ENCODE measurements at places on chromosomes 13 and 19.

DNA sequence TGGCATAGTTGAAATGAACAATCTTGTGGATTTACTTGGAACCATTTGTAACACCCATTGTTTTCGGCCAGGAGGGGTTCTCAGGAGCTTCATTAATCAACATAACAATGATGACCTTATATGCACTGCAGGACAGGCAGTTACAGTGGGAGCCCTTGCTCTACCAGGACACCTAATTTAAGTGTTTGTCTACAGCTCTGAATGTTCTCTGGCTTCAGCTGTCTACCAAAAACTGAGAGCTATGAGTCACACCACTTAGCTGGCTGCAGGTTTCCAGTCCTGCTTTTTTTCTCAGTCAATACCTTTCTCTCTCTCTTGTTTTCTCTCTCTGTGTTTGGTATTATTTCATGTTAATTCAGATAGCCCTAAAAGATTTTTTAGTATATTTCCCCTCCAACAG is 105.4 kb upstream of the MBNL2 start:
- DNase-seq = no peak

GRCh38 chr13:108102771-108103170 is 112.6 kb downstream of the LIG4 start:
- no peak for DNase-seq

GRCh38 chr13:46490129-46490528 is 62.8 kb upstream of the LRCH1 start:
- DNase-seq = no peak

DNA sequence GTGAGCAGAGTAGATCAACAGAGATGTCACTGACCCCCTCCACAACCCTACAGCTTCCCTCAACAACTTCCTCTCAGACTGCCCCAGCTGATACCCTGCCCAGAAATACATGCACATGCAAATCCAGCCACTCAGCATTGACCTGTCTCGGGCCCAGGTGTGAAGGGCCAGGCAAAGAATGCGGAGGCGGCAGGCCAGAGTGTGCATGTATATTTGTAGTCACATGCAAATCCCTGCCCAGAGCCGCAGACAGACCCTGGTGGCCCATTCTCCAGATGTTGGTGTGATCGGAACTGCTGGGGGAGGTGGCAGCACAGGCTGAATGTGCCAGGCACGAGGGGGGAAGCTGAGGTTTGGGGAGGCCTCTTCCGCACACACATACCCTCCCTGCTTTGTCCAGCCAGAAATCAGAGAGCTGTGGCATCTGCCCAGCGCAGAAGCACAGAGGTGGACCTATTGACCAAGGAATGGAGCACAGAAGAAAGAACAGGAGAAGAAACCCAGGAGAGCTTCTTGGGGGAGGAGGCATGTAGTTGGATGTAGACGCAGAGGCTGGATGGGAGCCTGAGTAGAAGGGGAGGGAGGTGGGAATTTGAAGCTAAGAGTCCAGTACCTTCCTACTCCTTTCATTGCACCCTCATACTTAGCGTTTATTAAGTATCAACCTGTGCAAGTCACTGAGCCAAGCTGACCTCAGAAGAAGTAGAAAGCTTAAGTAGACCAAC is 14.4 kb downstream of the MEF2B start:
- DNase-seq = no peak

- DNase-seq = no peak
Observed at GRCh38 chr13:28245465-28245864, 107.1 kb downstream of the PAN3 start.

DNA sequence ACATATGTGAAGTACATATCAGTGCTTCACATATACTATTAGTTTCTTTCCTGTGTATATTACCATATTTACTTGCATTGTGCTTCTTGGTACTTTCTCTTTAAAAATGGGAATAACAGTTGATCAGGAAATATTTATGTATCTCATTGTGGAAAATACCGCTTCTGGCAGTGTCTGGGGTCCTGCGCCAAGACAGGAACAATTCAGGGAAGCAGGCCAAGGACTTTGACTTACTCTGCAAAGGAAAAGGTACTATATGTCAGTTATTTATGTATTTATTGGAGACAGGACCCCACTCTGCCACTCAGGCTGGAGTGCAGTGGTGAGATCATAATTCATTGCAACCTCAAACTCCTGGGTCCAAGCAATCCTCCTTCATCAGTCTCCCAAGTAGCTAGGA is 57.7 kb upstream of the NBEA start:
- DNase-seq = no peak

GRCh38 chr13:104648291-104648690 is 1582.1 kb upstream of the SLC10A2 start:
- no peak for DNase-seq

GRCh38 chr13:35888457-35888883 is 242.7 kb downstream of the DCLK1 start:
- no peak for DNase-seq

GRCh38 chr13:29743201-29743786 is 107.1 kb downstream of the UBL3 start:
- DNase-seq = no peak

- DNase-seq = no peak
Observed at GRCh38 chr13:90826688-90827087, 520.8 kb upstream of the MIR17HG start.

DNA sequence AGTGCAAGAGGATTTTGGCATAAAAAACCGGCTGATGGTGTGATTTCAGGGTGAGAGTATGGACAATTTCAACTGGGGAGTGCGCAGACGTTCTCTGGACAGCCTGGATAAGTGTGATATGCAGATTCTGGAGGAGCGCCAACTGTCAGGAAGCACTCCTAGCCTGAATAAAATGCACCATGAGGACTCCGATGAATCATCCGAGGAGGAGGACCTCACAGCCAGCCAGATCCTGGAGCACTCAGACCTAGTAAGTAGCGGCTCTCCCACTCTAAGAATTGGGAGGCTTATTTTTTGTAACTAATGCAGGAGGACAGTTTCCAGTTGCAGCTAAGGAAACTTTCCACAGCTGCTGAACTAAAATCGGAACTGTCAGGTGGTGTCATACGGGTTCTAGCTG is 53.6 kb downstream of the ZAR1L start:
- DNase-seq = peak; percentile 61

DNA sequence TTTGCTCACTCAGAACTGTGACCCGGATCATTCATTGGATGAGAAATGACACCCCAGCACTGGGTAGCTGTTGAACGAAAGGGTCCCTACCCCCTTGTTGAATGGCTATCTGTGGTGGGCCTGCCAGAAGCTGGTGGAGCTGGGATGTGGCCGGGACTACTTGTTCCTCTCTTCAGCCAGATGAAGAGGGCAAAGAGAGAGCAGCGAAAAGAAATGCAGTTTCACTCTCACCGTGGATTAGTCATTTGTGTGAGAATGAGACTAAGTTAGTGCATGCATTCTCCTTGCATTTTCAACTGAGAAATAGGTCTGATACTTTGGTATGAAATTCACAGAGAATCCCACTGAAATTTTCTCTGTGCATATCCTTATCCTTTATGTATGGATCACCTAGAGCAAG is 553.1 kb downstream of the IRS2 start:
- no peak for DNase-seq

DNA sequence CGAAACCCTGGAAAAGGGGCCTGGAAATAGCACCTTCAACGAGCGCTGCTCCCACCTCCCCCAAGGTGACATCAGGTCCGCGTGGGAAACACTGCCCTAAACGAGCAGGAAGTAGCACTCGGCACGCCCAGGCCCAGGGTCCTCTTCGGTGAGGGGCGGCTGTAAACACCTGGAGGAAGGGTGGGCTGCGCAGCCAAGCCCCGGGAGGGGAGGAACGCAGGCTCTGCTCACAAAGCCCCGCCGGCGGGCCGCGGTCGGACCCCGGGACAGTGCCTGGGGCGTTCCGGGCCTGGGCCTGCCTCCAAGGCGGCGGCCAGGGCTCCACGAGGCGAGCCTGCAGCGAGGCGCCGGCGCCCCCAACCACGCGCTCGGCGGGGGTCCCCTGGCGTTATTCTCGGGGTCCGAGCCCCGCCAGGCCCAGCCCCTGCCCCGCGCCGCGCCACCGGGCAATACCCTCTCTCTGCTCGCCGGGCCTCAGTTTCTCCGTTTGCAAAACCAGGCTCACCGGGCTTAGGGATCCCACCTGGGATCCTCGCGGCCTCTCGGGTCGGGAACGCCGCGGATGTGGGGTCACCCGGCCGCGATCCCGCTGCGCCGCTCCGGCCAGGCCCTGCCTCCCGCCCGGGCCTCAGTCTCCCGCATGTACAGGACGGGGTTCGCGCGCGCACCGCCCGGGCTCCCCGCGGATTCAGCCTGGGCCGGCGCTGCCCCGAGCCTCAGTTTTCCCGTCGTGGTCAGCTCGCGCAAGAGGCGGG is 630 bp downstream of the RNF126 start:
- DNase-seq = no peak

All from omental fat pad (tissue), 4 donors.